NCI-H1048 (cell line): ENCODE measurements at places on chromosomes 16 and 17.

- DNase-seq: no peak
These were observed 641.0 kb upstream of the EEF2KMT start for GRCh38 chr16:5738586-5738985.

GRCh38 chr16:56836410-56837230, 28.4 kb upstream of the SLC12A3 start:
- no peak for DNase-seq

DNA sequence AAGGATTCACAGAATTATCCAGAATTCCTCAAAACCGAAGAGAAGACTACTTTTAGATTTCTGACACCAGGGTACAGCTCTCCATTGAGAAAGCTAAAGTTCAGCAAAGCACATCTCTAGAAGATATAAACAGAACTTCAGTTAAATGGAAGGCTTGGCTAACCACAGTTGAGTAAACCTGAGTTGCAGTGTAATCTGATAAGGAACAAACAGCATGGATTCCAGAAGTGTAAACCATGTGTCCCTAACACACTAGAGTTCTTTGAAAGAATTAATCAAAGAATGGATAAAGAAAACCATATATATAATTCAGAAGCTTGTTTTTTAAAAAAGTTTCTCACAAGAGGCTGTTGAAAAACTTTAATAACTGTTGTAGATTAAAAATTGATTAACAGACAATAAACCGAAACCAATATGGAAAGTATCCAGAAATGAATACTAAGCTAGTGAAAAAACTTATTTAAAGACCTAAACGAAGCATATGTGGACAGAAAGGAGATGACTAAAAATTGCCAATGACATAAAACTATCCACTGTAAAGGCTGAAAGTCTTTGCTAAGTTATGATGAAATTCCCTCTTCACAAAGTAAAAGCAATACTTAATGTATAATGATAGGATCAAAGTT, 4.3 kb downstream of the RNF43 start:
- no peak for DNase-seq

DNA sequence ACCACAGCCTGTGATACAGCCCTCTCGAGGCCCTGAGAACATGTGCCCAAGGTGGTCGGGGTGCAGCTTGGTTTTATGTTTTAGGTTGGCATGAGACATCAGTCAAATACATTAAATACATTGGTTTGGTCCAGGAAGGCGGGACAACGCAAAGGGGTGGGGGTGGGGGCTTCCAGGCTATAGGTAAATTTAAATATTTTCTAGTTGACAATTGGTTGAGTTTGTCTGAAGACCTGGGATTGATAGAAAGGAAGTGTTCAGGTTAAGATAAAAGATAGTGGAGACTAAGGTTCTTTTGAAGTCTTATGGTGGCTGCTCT, 1.2 kb upstream of the ZKSCAN2 start:
- DNase-seq: no peak

DNA sequence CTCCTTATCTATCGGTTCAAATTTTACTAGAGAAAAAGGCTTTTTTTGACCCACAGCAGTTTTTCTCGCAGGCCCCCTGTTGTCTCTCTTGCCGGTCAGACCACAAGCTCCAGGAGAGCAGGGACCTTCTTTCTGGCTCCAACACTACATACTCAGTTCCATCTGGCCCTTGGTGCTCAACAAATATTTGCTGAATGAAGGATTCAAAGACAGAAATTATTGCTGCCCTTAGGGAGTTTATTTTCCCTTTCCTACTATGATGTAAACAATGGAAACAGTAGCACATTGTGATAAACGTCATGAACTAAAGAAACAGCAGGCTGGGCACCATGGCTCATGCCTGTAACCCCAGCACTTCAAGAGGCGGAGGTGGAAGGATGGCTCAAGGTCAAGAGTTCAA, 59.0 kb upstream of the ATP2A3 start:
- no peak for DNase-seq

DNA sequence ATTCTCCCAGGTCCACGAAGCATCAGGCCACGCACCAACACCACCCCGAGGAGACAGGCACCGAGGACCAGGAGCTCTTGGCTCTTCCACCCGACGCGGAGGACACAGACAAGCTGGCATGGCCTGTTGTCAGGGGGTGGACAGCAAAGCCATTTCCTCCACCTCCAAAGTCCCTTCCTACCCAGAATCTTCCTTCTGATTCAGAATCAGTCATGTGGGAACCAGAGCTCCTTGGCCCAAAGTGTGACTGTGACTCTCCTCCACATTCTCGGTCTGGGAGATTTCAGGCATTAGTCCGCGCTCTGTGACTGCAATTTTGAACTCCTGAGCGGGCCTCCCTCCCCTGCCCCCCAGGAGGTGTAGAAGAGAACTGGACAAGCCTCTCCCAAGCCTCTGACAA, 9.2 kb downstream of the DNAH17 start:
- no peak for DNase-seq

GRCh38 chr17:40565769-40566409, 617 bp upstream of the CCR7 start:
- DNase-seq: no peak

GRCh38 chr17:13646411-13646810, 44.7 kb upstream of the HS3ST3A1 start:
- no peak for DNase-seq

GRCh38 chr16:71853413-71853812, 7.6 kb downstream of the ATXN1L start:
- no peak for DNase-seq

DNA sequence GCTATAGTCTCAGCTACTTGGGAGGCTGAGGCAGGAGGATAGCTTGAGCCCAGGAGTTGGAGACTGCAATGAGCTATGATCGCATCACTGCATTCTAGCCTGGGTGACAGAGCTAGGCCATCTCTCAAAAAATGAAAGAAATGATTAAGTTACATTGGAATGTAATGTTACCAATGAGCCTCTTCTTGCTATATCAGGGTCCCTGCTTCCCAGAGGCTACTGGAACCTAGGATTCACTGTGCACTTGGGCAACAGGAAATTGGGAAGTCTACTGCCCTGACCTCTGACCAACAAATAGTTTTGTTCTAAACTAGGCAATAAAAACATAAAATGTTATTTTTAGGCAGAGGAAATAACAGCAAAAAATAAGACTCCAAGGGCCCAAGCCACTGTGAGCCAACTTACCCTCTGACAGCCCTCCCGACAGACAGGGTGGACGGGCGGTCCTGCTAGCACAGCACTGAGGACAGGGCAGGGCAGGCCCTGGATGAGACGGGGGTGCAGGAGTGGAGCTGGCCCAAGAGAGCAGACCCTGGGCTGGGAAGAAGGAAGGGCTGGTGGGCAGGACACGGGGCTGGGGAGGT, 27.5 kb downstream of the NSMCE1 start:
- no peak for DNase-seq

DNA sequence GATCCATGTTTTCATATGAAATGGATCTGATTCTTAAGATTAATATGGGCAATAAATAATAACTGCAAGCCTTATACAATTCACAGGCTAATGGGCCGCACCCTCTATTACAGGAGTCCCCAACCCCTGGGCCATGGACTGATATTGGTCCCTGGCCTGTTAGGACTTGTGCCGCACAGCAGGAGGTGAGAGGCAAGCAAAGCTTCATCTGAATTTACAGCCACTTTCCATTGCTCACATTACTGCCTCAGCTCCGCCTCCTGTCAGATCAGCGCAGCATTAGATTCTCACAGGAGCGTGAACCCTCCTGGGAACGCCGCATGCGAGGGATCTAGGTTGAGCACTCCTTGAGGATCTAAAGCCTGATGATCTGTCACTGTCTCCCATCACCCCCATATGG, 26.8 kb downstream of the METTL16 start:
- no peak for DNase-seq

GRCh38 chr17:49327835-49328784, 33.9 kb downstream of the ZNF652 start:
- no peak for DNase-seq

DNA sequence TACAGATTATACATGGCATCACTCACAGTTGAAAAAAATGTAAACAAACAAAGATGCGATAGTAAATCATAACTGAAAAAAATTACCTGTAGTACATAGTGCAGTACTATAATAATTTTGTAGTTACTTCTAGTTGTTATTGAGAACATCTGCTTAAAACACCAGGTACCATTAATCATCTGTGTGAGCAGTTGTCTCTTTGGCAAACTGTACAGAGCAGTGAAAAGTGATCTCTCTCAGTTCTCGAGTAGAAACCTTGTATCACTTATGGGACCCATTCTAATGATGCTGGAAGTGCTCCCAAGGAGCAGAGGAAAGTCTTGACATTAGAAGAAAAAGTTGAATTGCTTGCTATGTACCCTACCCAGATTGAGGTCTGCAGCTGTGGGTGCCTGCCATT, 8.9 kb upstream of the TENT4B start:
- no peak for DNase-seq

DNA sequence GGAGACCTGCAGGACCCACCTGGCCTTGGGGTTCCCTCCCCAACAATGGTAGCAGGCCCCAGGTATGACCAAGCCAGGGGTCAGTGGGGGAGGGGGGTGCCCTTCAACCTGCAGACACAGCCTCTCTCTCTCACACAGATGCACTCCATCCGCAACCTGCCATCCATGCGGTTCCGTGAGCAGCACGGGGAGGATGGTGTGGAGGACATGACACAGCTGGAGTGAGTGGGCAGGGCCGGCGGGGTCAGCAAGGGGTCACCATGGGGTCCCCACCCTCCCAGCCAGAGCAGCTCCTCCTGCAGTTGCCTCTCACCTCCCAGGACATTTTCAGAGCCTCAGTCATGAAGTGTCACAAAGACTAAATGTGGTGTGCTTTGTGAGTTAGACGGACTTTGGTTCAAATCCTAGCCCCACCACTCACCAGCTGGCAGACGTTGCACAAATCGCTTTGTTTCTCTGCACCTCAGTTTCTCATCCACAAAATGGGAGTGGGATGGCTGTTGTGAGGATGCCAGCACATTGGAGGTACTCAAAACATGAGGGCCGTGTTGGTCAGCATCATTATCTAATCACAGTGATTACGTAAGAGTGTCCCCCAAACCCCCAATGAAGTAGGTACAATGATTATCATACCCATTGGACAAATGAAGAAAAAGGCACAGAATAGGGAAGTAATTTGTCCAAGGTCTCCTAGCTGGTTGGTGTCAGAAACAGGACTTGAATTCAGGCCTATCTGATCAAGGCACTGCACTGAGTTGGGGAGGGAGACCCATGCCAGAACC, 16.0 kb downstream of the MYO15A start:
- no peak for DNase-seq

DNA sequence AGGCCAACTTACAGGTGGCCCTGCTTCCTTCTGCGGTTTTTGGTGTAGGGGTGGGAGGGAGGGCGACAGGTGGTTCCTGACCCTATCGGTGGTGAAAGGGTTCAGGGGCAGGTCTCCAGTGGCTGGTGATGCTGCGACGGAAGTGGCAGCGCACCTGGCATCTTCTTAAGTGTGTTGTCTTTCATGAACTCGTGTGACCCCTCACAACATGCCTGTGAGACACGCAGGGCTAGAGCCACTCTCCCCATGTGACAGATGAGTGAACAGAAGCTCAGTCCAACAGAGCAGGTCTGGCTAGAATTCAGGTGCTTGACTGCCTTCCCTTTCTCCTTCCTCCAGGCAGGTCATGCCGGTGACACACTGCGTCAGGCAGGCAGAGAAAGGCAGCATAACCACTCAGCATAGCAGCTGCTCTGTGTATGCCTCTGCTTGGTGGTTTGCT, 8.0 kb downstream of the TNFAIP1 start:
- no peak for DNase-seq

DNA sequence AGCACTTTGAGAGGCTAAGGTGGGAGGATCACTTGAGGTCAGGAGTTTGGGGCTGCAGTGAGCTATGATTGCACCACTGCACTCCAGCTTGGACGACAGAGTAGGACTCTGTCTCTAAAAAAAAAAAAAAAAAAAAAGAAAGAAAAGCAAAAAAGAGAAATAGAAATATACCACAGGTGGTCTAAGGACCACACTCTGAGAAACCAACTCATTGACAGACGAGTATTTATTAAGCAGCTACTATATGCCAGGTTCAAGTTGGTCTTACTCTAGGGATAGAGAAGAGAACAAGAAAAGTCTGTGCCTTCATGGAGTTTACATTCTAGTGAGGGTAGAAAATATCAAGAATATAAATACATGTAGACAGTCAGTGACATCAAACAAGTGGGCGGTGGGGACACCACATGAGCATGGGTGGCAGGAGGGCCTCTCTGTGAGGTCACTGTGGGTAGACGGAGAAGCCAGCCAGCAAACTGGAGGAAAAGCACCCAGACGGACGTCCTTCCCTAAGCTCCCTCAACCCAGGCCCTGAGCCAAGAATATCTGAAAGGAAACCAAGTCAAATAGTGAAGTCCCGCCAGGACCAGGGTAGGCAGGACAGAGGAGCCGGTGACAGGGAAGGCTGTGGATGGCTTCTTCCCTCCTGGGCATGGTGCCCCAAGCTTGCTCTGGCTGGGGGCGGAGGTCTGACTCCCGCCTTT, 4.7 kb downstream of the CDIPT start:
- no peak for DNase-seq

- no peak for DNase-seq
These were observed 7.6 kb downstream of the EPN2 start for GRCh38 chr17:19244781-19245180.

DNA sequence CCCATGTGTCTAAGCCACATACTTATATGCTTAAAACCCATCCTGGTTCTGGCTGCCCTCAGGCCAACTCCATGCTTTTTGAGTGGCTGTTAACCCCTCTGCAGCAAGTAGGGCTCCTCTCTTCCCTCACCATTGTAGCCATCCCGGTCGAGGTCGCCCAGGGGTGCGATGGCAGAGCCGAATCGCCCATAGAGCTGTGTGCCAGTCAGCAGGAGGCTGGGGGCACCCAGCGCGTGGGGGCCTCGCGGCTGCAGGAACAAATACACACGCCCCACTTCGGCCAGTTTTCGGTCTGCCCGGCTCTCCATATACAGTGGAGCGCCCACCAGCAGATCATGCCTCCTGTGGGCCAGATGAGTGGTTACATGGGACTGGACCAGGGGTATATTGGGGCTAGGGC, 6.1 kb downstream of the ITGA2B start:
- no peak for DNase-seq

DNA sequence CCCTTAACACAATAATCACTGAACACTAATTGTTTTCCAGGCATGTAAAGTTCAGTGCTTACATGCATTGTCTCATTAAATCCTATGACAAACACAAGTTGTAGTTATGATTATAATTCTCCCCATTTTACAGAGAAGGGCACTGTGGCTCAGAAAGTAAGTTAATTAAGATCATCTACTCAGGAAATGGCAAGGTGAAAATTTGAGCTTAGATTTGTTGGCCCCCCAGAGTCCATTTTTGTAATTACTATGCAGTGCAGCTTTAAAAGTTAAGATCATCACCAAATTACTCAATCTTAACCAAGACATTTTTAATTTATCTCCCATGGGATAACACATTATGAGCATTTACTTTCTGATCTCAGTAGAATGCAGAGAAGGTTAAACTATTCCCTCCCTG, 34.2 kb upstream of the CCL1 start:
- no peak for DNase-seq

- DNase-seq: no peak
These were observed 237.5 kb upstream of the PMFBP1 start for GRCh38 chr16:72409423-72409822.

- no peak for DNase-seq
These were observed 11.1 kb downstream of the BPTF start for GRCh38 chr17:67836205-67836987.
